Stimulated activated CD4-positive, alpha-beta T cell treated with anti-CD3 and anti-CD28 coated beads, TNF-alpha, amount 100 ng/mL, for 4 hours (primary cell): ENCODE measurements at places on chromosomes 6 and 20.
A peak's percentile ranks its signal among the peaks of the same experiment; 100 is the strongest.

DNA sequence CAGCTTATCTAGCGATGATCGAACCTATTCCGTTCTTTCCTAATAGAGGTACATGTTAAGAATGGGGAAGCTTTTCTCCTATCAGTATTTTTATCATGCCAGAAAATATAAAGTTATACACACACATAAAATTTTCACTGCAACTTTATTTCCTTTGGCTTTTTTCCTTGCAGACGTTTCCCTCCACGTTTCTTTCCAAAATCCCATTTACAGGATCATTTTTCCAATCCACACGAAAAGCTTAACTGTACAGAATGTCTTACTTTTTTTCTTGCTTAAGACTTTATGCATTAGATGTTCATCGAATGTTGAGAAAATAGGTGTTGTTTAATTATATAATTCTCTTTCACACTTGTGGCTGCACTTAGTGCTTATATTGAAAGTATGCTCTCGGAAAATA, 62.9 kb upstream of the HDGFL1 start:
- DNase-seq: no peak

DNA sequence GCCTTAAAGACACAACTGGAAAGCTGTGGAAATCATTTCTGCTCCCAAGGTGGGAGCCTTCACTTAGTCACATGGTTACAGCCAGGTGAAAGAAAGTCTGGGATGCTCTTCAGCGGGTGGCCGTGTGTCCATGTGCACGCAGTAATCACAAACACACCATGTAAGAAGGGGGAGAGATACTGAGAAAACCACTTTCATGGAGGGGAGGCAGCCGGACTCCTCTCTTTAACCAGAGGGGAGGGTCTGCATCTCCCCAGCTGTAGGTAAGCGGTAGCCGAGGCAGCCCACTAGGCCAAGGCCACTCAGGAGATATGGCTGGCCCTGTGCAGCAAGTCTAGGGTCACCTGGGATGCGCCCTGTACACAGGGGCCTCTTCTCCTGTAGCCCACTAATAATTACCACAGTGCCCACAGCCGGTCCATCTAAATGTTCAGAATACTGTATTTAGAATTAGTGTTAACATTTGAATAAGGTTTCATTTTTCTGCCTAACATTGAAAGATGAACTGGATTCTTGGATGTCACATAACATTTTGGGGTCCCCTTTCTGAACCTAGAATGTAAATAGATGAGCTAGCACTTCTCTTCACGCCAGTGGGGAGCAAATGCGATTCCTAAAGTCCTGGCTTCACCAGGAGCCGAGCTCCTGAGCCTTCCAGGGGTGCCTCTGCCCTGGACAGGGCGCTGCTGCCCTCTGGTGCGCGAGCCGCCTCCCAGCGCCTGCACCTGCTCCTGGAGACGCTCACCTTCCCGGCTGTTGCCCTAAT, 15.9 kb downstream of the GPR31 start:
- peak; percentile 24 for DNase-seq

DNA sequence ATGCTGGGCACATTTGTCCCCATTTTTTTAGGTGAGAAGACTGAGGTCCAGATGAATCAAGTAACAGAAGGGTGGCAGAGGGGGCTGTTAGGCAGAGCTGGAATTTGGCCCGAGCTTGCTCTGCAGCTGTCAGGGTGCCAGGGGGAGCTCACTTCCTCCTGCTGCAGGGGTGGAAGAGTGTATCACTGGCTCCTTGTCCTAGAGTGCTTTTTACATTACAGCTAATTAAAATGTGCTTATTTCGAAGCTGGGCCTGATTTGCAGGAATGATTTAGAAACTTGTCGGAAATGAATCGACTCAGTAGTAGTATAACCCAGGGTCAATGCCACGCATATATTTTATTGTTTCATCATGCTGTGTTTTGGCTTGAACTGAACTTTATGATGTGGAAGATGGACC, 11.1 kb downstream of the TOX2 start:
- DNase-seq: no peak

- no peak for DNase-seq
These were observed 19.7 kb upstream of the GTSF1L start for GRCh38 chr20:43746344-43747137.

- no peak for DNase-seq
These were observed 127.2 kb downstream of the MTHFD1L start for GRCh38 chr6:150992703-150993102.

- no peak for DNase-seq
These were observed 2.7 kb downstream of the ADGRB3 start for GRCh38 chr6:68637782-68638181.

DNA sequence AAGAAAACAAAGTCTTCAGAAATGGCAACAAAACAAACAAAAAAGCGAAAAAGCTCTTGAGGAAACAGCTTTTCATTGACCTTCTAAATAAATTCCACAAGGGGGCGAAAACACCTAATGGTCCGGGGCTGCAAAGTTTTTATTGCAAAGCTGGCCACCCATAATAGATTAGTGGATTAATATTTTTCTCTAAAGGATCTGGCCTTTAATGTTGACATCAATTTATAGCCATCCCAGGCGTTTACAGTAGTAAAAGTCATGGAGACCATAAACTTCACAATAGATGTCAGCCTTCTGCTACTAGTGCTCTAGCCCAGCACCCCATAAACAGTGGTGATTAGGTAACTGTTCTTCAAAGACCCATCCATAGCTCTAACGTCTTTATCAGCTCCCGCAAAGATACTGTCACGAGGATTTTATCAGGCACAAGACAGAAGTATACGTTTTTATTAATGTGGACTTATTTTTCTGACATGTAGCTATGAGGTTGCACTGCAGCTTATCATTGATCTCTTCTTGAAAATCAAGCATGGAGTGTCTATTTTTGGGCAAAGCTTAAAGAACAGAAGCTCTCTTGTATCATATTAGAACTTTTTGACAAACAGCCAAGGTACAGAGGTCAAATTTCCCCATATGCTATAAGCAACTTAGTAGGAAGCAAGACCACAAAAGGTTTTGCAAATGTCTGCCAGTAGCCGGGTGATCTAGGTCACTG, 4.7 kb downstream of the CITED2 start:
- DNase-seq: no peak

- no peak for DNase-seq
These were observed 28.2 kb upstream of the PLAGL1 start for GRCh38 chr6:144036064-144036834.

GRCh38 chr6:169097381-169097959, 156.2 kb downstream of the THBS2 start:
- DNase-seq: no peak

DNA sequence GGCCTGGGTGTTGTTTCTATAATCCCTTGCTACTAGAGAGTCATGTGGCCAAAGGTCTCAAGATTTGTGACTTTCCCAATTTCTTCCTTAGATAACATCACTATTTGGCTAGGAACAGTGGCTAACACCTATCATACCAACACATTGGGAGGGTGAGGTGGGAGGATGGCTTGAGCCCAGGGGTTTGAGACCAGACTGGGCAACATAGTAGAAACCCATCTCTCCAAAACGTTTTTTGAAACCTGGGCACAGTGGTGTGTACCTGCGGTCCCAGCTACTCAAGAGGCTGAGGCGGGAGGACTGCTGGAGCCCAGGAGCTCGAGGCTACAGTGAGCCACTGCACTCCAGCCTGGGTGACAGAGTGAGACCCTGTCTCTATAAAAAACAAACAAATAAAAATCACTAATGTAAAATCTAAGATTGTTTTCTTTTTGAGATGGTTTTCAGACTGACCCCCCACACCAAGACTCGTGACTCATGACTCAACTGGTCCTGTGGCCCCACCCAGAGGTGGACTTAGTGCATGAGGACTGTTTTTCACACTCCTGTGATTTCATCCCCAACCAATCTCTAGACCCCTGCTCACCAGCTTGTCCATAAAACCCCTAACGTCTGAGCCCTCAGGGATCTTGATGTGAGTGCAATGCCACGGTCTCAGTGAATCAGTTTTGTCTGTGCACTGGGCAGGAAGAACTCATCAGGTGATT, 48.3 kb upstream of the KIF16B start:
- DNase-seq: no peak

DNA sequence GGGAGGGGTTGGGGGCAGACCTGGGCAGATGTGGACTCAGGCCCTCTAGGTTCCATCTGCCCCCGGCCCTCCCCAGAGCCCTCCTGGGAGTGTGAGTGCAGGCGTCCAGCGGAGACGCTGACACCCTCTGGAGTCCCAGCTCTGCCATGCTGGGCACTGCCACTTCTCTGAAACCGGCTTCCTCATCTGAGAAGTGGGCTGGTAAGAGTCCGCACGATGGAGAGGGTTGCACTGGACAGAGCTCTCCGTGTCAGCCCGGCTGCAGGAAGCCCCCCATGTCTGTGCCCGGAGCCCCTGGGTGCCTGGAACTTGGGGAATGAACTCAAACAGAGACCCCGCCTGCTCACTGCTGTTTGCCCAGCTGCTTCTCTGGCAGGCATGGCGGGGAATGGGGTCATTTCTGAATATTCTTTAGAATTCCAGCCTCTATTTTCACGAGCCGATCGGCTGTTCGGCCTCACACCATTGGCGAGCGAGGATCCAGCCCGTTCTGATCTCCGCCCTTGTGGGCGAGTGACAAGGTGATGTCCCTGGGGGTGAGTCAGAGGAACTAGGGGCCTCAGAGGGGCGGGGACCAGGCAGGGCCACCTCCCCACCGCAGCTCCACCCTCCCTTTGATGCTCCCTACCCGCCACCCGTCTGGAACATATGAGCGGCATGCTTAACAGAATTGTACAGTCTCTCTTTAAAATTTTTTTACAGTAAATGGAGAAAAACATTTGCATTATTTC, 47.8 kb upstream of the GATA5 start:
- DNase-seq: peak; percentile 53

DNA sequence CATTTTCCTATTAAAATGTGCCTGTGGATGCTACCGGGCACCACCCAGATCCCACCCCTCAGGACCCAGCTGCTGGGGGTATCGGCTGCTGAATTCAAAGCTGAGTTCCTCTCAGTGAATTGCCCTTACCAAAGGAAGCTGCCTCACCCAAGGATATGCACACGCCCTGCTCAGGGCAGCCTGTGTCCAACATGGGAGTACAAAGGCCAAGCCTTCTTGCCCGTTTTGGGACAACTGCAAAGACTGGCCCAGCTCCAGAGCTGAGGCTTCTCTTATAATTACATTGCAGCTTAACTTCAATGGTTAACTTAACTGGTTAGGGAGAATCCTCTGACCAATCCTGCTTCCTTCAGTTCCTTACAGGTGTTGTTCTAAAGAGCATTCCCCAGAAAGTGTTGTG, 19.8 kb upstream of the FANCE start:
- no peak for DNase-seq

- DNase-seq: no peak
These were observed 201.2 kb upstream of the SMLR1 start for GRCh38 chr6:130625825-130626527.

DNA sequence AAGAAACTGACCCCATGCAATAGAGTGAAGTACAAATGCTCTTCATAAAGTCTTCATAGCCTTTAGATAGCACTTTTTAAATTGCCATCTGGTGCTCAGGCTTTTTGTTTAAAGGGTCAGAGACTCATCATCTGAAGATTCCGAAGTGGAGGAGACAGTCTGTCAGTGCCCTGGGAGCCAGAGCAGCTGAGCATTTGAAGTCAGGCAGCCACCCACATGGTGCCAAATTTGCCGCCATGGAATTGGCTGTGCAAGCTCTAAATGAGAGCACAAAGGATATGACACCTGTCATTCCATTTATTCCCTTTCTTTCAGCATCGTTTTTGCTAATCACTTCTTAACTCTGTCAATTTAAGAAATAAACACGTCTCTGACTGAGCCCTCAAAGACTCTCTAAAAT, 32.8 kb upstream of the CEP162 start:
- DNase-seq: no peak

DNA sequence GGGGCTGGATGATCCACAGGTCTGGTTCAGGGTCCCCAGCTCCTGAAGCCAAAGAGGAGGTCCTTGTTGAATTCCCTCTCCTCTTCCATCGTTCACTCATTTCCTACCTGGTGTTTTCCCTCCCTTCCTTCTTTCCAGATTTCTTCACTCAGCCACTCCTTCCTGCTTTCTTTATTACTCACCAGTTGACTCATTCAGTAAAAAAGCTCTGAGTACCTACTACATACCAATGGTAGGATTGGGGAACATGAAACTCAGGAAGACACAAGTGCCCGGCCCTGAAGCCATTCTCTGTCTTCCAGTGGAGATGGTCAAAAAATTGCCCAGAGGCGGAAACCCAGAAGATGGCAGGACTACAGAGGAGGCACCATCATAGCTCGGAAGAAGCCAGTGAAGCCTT, 11.9 kb upstream of the NSFL1C start:
- no peak for DNase-seq

DNA sequence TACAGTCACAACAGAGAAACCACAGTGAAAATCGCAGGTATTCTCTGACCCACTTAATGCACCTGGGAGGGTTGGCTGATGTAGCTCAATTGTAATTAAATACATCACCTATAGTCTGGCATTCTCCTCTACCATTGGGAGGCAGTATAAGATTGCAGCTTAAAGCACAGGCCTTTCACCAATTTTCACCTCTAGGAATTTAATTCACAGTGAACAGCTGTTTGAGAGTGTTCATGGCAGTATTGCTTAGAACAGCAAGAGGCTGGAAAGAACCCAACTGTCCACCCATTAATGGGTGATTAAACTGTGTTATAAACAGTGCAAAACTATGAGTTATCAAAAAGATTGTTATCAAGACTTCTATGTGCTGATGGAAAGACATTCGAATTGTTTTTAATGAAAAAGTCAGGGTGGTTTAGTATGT, 2.0 kb downstream of the EDEM2 start:
- DNase-seq: no peak

- DNase-seq: no peak
These were observed 10.4 kb upstream of the NOL7 start for GRCh38 chr6:13604546-13605416.

GRCh38 chr20:32231847-32232246, 24.2 kb downstream of the POFUT1 start:
- DNase-seq: no peak

- DNase-seq: no peak
These were observed 14.9 kb upstream of the NUP153 start for GRCh38 chr6:17721671-17722070.

GRCh38 chr6:70474751-70475150, 61.4 kb downstream of the FAM135A start:
- DNase-seq: no peak

DNA sequence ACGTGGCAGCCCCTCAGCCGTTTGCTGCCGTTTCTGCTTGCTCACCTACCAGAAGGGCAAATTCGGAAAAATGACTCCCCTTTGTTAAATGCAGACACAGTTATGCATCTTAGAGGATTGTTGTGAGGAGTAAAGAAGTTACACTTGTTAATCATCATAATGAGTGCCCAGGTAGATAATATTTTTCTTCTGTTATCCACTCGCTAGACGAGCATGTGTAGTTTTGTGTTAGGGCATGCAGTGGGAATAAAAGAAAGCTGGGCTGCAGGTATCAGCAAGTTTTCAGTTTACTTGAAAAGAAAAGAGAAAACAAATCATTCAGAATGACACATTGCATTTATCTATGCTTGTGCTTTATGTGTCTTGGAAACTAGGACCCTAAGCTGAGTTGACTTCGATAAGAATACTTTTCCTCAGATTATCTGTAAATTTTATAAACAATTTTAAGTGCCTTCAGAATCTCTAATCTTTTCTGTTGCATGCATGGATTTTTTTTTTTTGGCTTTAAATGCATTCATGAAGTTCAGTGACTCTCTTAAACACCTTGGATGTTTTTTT, 365.3 kb downstream of the QKI start:
- no peak for DNase-seq
